ENCODE measurements at places on chromosomes 1 and 21. TPM values are rescaled to one million over a fixed set of nuclear protein-coding genes. Genes with fewer than 3 reads are reported as not detected.

GPR153 gene
- 7.7 TPM for total RNA-seq

PPM1J gene
- total RNA-seq = 7.2 TPM

C1orf87 gene
- total RNA-seq = not detected

KRTAP12-1 gene
- total RNA-seq = not detected

DNA sequence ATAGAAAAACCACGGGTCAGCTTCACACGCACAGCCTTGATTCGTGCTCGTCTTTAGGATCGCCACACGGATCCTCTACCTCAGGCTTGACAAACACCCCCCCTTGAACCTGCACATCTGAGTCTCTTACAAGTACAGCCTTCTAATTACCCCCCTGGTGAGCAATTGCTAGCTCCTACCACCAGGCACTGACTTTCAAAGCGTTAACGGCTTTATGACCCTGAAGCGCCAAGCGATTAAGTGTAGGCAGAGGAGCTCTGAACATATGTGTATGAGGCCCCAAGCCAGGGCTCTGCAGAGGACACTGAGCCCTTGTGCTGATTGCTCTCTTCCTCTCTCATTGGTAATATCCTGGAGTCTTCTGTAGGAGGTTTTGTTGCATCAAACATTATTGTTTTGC lies 55.7 kb upstream of the EPHA8 start:
- DNase-seq = no peak

DNA sequence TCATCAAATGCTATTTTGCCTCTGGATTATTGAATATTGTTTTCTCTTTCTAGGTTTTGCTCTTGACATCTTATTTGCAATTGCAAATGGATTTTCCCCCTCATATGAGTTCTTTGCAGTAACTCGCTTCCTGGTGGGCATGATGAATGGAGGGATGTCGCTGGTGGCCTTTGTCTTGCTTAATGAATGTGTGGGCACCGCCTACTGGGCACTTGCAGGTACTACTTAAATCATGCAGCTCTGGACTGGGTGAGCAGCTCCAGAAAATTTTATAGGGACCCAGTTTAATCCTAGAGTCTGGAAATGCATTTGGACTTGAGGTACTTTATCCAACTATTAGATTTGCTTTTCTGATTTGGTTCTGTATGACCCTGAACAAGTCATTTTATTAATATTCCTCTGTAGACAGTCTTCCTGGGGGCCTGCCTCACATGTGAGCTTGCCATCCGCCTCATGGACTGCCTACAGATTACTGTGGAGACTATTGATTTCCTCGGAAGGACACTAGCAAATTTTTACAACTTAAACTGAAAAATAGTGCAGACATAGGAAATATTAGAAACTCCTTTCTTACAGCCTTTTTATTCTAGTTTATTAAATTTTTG lies 44.5 kb downstream of the SLC22A15 start:
- peak; percentile 58 for DNase-seq

DNA sequence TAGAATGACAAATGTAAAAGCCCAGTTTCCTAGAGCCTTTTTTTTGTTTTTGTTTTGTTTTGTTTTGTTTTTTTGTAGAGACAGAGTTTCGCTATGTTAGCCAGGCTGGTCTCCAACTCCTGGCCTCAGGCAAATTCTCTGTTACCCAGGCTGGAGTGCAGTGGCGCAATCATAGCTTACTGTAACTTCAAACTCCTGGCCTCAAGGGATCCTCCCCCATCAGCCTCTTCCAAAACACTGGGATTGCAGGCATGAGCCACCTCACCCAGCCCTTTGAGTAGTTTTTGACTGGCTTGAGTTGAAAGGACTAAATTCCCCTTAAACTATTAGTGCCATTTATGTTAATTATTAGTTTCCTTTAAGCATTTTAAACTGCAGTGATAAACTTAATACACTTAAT lies 28.8 kb upstream of the ZBTB18 start:
- DNase-seq = no peak

GRCh38 chr1:223222377-223222776 lies 79.3 kb upstream of the TLR5 start:
- DNase-seq = no peak

DNA sequence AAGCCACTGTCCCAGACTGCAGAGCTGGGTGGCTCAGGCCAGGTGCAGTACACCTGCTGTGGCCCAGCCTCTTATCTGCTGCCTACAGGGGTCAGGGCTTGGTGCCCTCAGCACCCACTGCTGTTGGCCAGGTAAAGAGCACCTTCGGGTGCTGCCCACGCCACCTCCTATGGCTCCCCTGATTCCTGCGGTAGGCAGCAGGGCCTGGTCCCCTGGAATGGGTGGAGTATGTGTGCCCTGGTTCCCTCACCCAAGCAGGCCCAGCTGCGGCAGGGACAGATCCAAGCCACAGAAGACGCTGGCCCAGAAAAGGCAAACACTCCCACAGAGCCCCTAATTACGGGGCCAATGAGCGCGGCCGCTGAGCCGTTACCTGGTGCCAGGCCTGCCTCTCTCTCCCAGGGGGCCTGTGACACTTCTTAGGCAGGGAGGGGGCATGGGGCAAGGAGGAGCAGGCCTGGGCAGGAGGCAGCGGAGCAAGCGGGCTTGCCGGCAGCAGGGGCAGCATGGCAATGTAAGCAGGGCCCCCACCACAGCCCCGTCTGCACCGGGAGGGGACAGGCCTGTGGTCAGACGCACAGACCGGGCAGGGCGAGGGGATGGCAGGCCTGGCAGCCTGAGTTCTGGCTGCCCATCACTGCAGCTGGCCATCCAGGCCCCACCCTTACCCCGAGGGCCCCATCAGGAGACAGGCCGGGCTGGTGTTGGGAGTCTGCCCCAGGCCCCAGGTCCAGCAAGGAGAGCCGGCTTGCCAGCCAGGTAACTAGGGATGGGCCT lies 19.0 kb downstream of the ESPN start:
- DNase-seq = no peak

- no peak for DNase-seq
Observed at GRCh38 chr1:159743651-159744410, 29.4 kb upstream of the CRP start.

DNA sequence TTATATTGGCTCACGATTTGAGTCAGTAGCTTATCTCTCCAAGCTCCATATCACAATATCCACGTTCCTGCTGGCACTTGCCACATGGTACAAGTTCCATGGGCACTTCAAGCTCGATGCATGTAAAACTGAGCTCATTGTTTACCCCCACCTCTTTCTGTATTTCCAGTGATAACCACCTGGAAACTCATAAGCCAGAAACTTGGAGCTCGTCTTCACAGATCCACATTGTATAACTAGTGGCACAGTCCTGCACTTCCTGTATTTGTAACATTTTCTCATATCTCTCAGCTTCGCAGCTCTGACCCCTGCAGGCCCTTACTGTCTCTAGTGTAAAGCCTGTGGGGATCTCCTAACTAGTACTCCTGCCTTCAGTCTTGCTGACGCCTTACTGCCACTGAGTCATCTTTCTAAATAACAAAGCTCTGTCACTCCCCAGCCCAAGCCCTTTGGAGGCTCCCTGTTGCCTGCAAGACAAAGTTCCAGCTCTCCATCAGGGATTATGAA lies 6.5 kb upstream of the C2CD4D start:
- DNase-seq = no peak

DNA sequence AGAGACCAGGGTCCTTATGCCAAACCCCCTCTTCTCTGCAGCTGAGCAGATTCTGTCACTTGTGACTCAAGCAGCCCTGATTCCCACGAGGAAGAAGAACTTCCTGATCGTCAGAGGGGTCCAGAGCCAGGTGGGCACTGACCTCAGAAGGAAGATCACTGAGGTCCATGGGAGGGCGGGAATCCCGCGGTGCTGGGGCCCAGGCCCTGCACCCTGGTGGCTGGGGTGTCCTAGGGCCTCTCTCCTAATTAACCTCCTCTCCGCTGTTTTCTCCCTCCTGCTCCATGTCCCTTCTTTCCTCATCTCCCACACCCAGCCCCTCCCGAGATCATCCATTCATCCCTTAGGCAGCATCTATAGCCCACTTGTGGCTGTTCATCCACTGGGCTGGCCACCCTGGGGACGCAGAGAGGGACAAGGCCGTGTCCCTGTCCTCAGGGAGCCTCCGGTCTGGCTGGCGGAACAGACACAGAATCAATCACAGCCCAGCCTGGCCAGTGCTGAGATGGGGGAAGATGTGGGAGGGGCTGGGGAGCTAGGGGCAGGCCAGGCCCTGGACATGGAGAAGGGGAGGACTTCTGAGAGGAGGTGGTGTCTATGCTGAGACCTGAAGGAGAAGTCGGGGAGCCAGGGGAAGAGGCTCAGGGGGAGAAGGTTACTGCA lies 638.3 kb downstream of the MATN1 start:
- no peak for DNase-seq

DNA sequence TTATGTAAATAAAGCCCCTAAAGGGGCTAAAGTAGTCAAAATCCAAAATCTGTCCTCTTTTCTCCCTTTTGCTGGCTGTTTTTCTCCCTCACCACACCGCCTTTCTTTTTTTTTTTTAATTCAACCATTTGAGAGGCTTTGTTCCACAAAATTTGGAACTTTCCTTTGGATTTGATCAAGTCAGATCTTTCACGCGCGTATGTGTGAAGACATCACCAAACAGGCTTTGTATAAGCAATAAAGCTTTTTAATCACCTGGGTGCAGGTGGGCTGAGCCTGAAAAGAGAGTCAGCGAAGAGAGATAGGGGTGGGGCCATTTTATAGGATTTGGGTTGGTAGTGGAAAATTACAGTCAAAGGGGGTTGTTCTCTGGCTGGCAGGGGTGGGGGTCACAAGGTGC lies 5.3 kb upstream of the HPDL start:
- DNase-seq = no peak
